ENCODE measurements at places on chromosomes 2 and 18.

- DNase-seq, result no peak
Observed at GRCh38 chr2:113253453-113253852, 25.3 kb downstream of the PAX8 start.

GRCh38 chr2:127627740-127628571 is 18.0 kb upstream of the GPR17 start:
- DNase-seq, result no peak

- peak; percentile 65 for DNase-seq
Observed at GRCh38 chr2:27428978-27429541, 629 bp downstream of the NRBP1 start.

DNA sequence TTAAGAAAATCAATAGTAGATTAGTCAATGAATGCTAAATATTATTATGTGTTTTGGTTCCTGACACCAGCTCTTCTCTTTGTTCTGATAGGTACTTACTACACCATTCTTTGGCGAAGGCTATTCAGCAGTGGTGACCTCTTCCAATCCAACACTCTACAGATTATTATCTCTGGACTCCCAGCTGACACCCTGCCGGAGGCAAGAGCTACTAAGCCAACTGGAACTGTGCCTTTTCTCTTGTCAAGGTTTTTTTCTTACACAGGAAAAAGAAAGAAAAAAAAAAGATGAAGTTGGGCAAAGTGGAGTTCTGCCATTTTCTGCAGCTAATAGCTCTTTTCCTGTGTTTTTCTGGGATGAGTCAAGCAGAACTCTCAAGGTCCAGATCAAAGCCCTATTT is 11.7 kb downstream of the CDH7 start:
- DNase-seq, result no peak

DNA sequence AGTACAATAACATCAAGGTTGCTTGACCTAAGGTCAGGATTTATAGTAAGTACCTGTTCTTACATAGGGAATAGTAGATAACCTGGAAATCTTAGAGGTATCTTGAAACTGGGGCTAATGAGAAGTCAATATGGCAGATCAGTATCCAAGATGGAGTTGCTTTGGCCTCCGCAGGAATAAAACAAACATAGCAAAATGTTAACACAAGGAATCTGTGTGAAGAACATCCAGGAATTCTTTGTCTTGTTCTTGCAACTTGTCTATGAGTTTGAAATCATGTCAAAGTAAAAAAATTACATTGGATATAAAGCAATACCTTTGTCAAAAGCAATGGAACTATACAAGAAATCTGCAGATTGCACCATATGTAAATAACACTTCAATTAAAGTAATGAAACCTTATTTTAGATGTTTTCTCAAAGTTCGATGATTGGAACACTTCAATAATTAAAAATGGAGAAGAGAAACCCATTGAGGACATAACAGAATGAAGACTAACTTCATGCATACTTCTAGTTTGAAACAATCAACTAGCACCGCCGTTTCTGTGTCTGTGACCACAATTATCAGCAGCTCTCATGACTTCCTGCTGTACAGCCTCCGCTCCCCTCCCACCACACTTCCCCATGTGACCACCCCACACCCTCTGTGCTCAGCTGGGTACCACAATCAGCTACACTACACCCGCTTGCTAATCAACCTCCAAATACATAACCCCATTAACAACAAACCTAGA is 27.6 kb downstream of the C2orf76 start:
- no peak for DNase-seq

DNA sequence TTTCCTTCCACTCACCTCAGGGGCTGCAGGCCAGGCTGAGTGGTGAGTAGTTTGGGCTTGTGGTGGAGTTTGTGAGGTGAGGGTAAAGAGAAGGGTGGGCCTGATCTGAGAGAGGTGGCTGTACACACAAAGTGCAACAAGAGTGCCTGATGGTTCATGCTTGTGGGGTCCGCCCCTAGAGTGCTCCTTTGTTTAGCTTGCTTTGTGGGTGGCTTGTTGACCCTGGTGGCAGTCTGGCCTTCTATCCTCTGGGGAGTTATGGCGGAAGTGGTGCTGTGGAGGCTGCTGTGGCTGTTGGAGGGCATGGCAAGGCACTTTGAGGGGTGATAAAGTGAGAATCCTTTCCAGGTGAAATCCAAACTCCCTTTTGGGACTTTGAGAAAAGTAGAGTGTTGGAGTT is 10.6 kb downstream of the UBE2F start:
- no peak for DNase-seq

DNA sequence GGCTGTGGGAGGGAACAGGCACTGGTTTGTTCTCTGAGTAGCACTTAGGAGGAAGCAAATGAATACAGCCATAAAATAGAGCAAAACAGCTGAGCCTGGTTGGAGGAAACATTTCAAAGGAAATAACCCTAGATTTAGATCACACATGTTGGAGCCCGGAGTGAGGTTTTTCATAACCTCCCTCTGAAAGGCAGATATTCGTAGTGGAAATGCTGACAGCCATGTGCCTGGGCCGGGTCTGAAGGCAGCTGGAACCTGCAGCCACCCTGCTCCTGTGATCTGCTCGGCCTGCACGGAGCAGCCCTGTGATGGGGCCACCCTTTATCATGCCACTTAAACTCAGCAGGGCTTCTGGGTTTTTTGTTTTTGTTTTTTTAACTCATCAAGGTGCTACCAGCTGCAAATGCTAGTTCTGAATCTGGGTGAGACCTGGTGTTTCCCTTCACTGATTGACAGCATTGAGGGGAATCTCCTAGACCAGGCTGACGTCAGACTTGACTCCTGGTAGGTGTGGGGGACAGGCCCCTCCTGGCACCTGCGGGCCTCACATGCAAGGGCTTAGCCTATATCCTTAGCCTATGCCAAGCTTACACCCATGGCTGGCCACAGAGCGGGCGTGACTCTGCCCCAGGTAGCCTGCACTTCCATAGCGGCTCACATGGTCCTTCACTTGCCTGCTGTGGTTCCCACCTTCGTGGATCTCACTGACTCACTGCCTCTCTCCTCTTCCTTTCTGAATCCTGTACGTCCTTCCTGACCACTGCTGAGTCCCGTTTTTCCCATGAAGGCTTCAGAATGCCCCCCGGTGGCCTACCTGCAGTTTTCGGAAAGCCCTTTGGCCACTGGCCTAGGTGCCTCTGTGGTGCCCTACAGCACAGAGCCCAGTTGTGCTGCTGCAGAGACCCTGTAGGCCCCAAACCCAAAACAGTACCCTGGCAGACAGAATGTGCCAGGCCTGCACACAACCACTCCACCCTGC is 217.3 kb downstream of the SEPTIN10 start:
- no peak for DNase-seq

- no peak for DNase-seq
Observed at GRCh38 chr18:48831113-48831759, 119.5 kb downstream of the SMAD7 start.

GRCh38 chr2:12921321-12921720 is 204.6 kb downstream of the TRIB2 start:
- no peak for DNase-seq

DNA sequence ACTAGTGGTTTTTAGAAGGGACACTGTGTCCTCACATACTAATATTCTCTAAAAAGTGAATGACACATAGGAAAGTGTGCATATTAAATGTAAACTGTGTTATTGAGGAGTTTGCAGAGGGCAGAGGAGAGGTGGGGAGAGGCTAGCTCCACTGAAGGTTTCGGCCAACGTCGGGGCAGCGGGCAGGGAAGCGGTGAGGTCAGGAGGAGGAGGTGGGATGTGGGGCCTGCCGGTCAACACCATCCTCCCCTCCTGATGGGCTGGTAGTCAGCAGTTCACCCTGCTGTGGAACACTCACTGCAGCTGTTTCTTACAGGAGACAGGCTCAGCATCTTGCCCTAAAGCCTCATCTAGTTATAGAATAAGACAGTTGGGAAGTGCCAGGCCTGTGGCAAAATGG is 74.2 kb downstream of the ARHGEF4 start:
- DNase-seq, result no peak

- no peak for DNase-seq
Observed at GRCh38 chr2:109471658-109472057, 142.1 kb downstream of the SEPTIN10 start.

- DNase-seq, result no peak
Observed at GRCh38 chr2:75431763-75432162, 129.0 kb downstream of the EVA1A start.

- no peak for DNase-seq
Observed at GRCh38 chr2:198203336-198204069, 399.1 kb downstream of the PLCL1 start.

Measured in SHP77 treated with DMSO at 0.1 percent for 48 hours (cell line).